ENCODE measurements at places on chromosomes 16 and 17.

DNA sequence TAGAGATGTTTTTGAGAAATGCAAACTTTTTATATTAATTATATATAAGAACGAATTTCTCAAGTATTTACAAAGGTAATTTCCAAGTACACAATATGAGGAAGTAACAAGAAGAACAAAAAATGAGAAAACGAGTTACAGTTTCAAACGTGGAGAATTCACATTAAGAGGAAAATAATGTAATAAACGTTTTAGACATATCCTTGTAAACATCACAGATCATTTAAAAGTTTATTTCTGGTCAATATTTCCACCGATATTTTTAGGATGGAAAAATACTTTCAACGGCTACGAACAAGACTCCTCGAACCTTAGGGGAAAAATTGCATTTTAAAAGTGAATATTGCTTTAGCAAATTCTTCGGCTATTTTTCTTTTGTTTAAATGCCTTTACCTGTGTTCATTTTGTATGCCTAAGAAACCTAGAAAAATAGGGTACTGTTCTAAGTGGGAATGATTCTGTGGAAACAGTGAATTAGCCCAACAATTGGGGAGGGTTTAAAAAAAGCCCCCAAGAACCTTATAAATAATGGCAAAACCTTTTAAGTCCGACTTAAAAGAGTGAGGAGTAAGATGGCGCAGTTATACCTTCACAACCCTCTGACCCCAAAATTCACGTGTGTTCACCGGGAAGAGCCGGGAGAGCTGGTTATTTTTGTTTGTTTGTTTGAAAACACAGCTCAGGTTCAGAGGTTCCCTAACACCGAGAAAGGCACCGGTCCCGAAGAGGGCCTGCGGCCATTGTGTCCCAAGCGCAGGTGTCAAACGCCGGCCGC lies 3.3 kb downstream of the HNF1B start:
- DNase-seq, result no peak

DNA sequence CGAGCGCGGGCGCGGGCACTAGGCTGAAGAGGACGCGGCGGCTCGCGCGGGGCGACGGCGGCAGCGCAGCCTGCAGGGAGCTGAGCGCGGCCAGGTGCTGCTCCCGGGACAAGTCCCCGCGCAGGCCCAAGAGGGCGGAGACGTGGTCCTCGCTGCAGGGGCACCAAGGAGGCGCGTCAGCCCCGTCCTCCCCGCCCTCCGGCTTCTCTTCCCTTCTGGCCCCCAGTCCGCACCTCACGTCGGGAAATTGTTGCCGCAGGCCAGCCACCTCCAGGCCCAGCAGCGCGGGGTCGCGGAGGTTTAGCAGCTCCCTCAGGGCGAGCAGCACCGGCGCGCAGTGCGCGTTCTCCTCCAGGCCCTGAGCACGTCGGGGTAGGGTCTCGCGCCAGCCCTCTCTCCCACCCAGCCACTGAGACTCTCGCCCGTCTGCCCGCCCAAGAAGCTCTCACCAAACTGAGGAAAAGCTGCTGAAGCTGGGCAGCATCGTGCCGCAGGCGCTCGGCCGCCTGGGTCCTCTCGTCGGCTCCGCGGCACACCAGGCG lies 761 bp upstream of the MATCAP1 start:
- DNase-seq, result no peak

DNA sequence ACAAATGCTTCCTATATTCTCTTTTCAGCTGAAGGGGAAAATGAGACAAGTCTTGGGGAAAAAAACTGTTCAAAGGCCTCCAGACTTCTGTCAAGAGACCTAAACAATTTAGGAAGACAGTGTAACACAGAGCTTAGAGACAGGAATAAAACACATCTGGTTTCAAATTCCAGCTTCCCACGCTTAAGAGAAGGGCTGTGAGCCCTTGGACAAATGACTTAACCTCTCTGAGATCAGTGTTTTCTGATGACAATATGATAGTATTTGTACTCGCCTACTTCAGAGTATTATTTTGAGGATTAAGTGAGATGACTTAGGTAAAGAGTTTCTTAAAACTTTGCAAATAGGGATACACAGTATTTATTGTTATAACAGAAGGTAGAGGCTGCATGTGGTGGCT lies 29.5 kb downstream of the SMURF2 start:
- no peak for DNase-seq

GRCh38 chr17:49858796-49859195 lies 10.9 kb upstream of the TAC4 start:
- DNase-seq, result no peak

GRCh38 chr17:9728005-9728404 lies 63.4 kb downstream of the DHRS7C start:
- no peak for DNase-seq

- no peak for DNase-seq
Measured at GRCh38 chr16:29983420-29984136, 9.9 kb downstream of the TAOK2 start.

- DNase-seq, result no peak
Measured at GRCh38 chr17:4895657-4896331, 3.5 kb upstream of the C17orf107 start.

DNA sequence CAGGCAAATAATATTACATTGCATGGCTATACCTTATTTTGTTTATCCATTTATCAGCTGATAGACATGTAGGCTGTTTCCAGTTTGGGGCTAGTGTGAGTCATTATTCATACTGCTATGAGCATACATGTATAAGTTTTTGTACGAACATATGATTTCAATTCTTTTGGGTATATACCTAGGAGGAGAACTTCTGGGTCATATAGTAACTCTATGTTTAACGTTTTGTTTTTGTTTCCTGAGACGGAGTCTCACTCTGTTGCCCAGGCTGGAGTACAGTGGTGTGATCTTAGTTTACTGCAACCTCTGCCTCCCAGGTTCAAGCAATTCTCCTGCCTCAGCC lies 2.4 kb upstream of the ITGAL start:
- no peak for DNase-seq

- no peak for DNase-seq
Measured at GRCh38 chr17:9517396-9517795, 58.2 kb downstream of the STX8 start.

- DNase-seq, result no peak
Measured at GRCh38 chr17:49579522-49579921, 3.9 kb downstream of the NXPH3 start.

DNA sequence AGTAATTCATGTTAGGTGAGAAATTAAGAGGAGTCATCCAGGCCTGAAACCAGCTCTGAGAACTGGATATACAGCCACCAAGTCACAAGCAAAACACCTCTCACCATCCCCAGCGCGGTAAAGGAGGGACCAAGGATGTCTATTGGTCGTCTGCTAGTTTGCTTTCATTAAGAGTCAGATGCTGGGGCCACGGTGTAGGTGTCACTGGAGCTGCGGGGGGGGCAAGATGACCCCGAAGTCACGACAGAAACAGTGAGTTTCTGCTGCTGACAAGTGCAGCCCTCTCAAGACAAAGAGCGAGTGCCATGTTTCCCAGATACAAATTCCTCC lies 790 bp downstream of the NCBP3 start:
- DNase-seq, result peak; percentile 37

DNA sequence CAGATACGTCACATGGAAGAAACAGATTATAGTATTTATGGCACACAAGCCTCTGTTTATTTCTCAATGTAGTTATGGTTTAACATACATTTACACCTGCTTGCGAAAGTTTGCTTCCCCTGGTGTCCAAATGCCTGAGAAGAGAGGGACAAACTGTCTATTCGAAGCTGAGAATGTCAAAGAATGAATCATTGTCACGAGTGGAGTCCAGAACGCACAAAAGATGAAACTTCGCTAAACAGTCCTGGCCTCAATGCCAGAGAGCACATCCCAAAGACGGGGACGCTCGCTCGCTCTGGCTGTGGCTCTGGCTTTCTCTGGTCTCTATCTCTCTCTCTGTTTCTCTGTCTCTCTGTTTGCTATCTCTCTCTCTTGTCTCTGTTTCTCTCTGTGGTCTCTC lies 298.8 kb downstream of the FOXL1 start:
- DNase-seq, result no peak

GRCh38 chr17:74356646-74357465 lies 4.8 kb downstream of the BTBD17 start:
- no peak for DNase-seq

DNA sequence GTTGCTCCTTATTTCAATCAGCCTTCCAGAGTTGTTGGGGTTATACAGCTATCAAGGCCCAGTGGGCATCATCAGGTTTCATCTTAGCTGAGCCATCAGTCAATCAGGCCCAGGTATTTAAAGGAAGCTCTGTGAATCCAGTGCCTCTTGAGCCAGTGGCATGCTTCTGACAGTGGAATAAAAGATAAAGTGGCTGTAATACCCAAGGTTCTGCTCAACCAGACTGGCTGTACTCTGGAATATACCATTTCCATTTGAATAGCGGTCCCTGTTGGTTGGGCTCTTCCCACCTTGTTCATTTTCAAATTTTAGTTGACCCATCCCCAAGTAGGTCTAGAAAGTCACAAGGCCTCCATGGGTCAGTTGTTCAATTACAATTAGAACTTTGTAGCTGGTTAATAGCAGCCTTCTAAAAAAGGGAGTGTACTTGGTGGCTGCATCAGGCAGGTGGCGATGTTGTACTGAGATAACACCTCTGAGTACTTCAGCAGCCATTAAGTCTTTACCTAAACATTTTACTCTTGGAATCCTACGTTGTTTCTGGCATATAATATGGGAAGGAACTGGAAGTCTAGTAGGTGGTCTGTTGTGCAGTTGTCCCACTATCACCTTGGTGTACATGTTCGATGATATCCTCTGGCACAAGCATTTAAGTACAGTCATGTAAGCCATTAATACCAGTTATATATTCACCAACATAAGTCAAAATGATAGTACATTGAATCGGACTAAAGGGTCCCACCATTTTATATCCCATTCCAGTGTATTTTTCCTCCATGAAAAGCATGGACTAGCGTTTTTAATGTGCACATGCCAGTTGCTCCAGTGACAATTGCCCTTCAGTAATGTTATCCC lies 294.1 kb downstream of the BCAS3 start:
- peak; percentile 19 for DNase-seq

- DNase-seq, result no peak
Measured at GRCh38 chr17:20216853-20217252, 207.7 kb downstream of the SPECC1 start.

GRCh38 chr17:75271233-75271954 lies 363 bp upstream of the MIF4GD start:
- peak; percentile 84 for DNase-seq

DNA sequence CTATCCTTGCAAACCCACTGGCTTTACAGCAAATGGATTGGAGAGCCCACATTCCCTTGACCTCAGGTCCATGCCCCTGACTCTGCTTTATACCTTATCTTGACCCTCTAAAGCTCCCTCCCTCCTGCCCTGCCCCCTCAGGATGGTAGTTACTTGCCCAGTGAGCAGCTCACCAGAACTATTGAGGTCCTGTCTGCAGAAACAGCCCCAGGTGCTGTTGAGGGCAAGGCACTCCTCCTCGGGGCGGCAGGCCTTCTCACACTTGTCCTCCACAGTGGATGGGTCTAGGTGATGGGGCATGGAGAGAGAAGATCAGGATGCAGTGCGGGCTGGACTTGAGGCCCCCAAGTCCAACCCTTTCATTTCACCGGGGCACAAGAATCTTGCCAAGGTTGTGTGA lies 4.6 kb downstream of the GP2 start:
- no peak for DNase-seq

DNA sequence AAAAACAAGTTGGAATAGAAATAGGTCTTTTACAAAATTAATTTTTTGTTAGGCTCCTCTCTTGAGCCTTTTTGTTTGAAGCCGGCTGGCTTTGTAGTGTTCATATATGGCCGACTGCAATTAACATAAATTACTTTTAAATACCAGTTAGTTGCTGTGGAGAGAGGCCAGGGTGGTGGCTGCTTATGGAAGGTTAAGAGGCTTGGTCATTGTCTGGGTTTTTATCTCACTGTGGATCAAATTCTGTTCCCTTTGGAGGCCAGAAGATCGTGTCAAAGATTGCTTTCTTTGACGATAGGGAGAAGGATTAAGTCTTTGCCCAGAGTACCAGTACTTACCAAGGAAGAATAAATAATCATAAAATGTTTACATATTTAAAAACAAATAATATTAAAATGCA lies 39.9 kb downstream of the MSI2 start:
- DNase-seq, result no peak

- DNase-seq, result no peak
Measured at GRCh38 chr17:16986391-16986790, 14.5 kb upstream of the TNFRSF13B start.

- DNase-seq, result no peak
Measured at GRCh38 chr17:39143552-39144093, 7.8 kb downstream of the PLXDC1 start.

- DNase-seq, result no peak
Measured at GRCh38 chr17:17051380-17051779, 9.1 kb downstream of the MPRIP start.

DNA sequence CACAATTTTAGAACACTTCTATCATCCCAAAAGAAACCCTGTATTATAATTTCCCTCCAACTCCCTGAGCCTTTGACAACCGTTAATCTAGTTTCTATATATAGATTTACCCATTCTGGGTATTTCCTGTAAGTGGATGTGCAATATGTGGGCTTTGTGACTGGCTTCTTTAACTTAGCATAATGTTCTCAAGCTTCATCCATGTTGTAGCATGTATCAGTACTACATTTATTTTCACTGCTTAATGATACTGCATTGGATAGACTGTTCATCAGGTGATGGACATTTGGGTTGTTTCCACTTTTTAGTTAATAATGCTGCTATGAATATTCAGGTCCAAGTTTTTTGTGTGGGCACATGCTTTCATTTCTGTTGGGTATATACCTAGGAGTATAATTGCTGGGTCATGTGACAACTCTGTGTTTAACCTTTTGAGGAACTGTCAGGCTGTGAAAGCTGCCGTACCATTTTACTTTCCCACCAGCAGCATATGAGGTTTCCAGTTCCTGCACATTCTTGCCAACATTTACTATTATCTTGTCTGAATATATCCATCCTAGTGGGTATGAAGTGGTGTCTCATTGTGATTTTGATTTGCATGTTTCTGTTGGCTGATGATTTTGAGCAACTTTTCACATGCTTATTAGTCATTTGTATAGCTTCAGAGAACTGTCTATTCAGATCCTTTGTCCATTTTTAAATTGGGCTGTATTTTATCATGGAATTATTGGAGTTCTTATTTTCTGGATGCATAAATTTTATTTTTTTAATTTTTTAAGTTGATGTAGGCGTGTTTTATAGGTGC lies 16.4 kb downstream of the REXO5 start:
- DNase-seq, result no peak

DNA sequence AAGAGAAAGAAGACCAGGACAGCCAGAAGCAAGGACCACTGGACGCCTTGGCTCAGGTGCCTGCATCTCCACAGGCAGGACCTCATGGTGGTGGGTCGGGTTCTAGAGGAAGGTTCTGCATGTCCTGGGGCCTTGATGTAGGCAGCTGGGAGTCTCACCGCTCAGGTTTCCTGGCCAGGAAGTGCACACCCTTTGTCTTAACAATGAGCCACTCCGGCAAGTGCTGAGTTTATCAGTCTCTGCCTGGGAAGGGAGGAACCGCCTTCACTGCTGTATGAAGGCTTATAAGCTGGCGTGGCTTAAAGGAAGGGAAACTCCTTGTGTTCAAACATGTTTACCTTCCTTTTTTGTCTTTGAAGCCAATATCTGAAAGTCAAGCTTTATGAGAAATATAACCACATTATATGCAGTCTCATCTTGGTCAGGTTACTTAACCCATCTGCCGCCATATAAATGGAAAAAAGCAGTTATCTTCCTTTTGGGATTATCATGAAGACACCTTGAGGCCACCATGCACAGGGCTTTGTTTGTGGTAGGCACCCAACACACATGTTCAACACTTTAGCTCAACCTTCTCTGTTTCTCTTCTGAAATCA lies at the start of gene ST6GALNAC1:
TSS of gene ST6GALNAC1 (minus strand) at position 205 of the 596 bp plus-strand sequence. CDS start at position 86, 119 bp downstream.
- DNase-seq, result no peak
